Activated B cell treated with CpG ODN at 0.5 μM for 24 hours (primary cell): ENCODE measurements at places on chromosomes 11 and 22. TPM values are rescaled to one million over a fixed set of nuclear protein-coding genes. Genes with fewer than 3 reads are reported as not detected.

Gene CADM1
- 0.86 and 0.91 TPM in 2 replicates for total RNA-seq

Gene TXNRD2
- total RNA-seq: 24.4 and 31.2 TPM in 2 replicates

Gene C22orf42
- not detected in 2 replicates for total RNA-seq

Gene C1QTNF4
- total RNA-seq: not detected in 2 replicates

Gene HEPHL1
- not detected in 2 replicates for total RNA-seq

Gene GPR83
- 0.16 and 0.17 TPM in 2 replicates for total RNA-seq

Gene MMP12
- not detected in 2 replicates for total RNA-seq

Gene PYGM
- total RNA-seq: 3.2 and 4.8 TPM in 2 replicates

- H3K36me3 ChIP-seq: no peaks in the 10 kb centered on the region
- no peak overlapping the region for H3K27ac ChIP-seq
- no peak for DNase-seq
- no peaks in the 10 kb centered on the region for H3K27me3 ChIP-seq
- no peaks in the 10 kb centered on the region for H3K4me1 ChIP-seq
Measured at GRCh38 chr11:22466351-22466750, 128.2 kb downstream of the SLC17A6 start.

DNA sequence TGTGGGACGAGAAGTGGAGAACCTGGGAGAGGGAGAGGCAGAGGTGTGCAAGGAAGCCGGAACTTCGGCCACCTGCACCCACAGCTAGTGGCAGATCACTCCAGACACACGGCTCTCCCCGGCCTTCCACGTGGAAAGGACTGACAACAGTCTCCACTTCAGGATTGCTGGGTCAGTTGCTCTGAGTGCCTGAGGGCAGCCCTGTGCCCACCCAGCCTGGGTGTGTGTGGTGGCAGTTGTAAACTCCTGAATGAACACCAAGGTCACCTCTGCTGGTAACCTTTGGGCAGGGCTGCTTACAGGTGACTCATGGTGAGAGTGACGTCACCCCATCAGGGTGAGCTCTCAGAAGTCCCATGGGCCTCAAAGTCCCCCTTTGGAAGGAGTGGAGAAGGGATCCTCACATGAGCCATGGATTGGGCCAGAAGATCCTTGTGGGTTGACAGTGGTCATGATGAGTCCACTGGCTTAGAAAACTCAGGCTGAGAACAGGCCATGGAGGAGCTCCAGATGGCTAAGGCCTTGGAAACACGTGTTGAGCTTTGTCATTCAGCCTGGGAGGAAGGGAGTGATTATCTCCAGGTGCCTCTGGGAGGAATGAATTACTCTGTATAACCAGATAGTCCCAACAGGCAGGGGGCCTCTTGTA is 71.3 kb downstream of the BCR start:
- H3K4me3 ChIP-seq: no peak overlapping the region
- no peak for DNase-seq
- no peaks in the 10 kb centered on the region for H3K27me3 ChIP-seq
- H3K4me1 ChIP-seq: peaks cover 15% of the 10 kb centered on the region
- H3K36me3 ChIP-seq: peaks cover 20% of the 10 kb centered on the region

GRCh38 chr22:24183321-24184031 is 2.2 kb downstream of the SUSD2 start:
- peak overlapping the region; percentile 41 for H3K4me3 ChIP-seq
- H3K4me1 ChIP-seq: peaks cover 10% of the 10 kb centered on the region
- no peak overlapping the region for H3K27ac ChIP-seq
- DNase-seq: peak; percentile 25

GRCh38 chr22:50723991-50724390 is 14.0 kb upstream of the ACR start:
- H3K4me3 ChIP-seq: no peak overlapping the region
- no peaks in the 10 kb centered on the region for H3K36me3 ChIP-seq
- H3K27ac ChIP-seq: no peak overlapping the region
- H3K27me3 ChIP-seq: no peaks in the 10 kb centered on the region
- no peak for DNase-seq

- H3K27ac ChIP-seq: no peak overlapping the region
- no peaks in the 10 kb centered on the region for H3K36me3 ChIP-seq
- H3K27me3 ChIP-seq: peaks cover 14% of the 10 kb centered on the region
- DNase-seq: no peak
- H3K4me3 ChIP-seq: no peak overlapping the region
Measured at GRCh38 chr11:125378571-125378970, 117.5 kb downstream of the FEZ1 start.

GRCh38 chr11:22703591-22703990 is 37.2 kb downstream of the GAS2 start:
- H3K4me3 ChIP-seq: no peak overlapping the region
- H3K4me1 ChIP-seq: no peaks in the 10 kb centered on the region
- H3K36me3 ChIP-seq: no peaks in the 10 kb centered on the region
- H3K27me3 ChIP-seq: peaks cover under 1% of the 10 kb centered on the region
- no peak overlapping the region for H3K27ac ChIP-seq

DNA sequence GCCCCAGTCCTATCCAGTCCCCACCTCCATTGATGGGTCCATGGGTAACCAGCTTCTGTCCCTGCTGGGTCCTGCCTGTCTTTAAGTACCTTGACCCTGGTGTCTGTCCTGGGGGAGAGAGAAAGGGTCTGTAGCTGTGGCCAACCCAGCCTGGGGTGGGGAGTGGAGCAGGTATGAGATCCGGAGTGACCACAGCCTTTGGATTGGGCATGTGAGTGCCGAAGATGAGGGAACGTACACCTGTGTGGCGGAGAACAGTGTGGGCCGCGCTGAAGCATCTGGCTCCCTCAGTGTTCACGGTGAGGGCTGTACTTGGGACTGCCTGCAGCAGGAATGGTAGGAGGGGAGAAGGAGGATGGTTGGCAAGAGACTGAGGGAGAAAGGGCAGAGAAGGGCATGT is 5.2 kb downstream of the ROBO3 start:
- no peak overlapping the region for H3K27ac ChIP-seq
- H3K4me3 ChIP-seq: no peak overlapping the region
- H3K4me1 ChIP-seq: peaks cover 22% of the 10 kb centered on the region
- no peaks in the 10 kb centered on the region for H3K36me3 ChIP-seq
- peaks cover 87% of the 10 kb centered on the region for H3K27me3 ChIP-seq
- DNase-seq: no peak

DNA sequence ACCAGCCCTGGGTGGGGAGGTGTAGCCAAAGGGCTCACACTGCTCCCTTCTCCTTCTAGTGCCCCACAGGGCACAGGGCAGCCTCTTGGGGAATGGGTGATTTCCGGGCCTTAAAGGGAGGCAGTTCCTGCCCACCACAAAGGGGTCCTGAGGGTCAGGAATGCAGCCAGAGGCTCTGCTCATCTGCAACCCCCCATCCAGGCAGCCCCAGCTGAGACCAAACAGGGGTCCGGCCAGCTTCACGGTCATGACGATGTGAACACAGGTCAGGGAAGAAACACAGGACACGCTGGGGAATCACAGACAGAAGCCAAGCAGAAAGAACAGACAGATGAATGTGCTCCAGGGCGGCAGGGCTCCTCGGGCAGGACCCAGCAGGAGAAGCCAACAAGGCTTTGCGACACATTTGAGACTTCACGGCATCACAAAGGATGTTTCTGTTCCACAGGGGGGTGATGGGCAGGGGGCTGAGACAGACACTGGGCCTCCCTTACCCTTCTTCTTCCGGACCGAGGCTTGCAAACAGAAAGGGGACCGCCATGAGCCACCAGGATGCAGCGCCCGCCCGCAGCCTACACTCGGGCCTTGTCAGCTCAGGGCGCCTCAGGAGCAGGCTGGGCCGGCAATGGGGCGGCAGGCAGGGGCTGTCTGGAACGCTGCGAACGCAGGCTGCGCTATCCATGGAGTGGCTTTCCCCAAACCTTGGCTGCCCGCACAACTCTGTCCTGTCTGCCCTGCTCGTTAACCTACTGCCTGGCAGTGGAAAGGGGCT is 101.9 kb downstream of the CTTN start:
- H3K36me3 ChIP-seq: no peaks in the 10 kb centered on the region
- H3K27me3 ChIP-seq: no peaks in the 10 kb centered on the region
- no peak for DNase-seq
- H3K27ac ChIP-seq: no peak overlapping the region
- H3K4me3 ChIP-seq: no peak overlapping the region
- no peaks in the 10 kb centered on the region for H3K4me1 ChIP-seq

DNA sequence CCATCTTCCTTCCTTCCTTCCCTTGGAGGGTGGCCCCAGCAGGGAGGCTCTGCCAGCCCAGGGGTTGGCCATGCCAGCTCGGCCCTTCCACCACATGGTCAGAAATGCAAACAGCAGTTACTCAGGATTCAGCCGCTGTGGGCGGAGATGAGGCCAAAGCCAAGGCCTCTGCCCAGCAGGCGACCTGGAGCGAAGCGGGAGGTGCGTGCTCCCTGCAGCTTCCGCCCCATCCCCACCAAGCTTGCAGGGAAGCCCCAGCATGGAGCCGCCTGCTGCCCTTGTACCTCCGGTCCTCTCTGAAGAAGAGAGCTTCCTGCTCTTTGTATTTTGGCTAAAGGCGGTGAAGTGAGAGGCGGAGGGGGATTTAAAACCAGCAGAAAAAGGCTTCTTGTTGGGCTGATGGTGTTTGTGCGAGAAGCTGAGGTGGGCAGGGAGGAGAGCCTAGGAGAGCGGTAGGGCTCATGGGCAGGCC is 50.4 kb downstream of the ANO1 start:
- H3K36me3 ChIP-seq: no peaks in the 10 kb centered on the region
- H3K4me1 ChIP-seq: no peaks in the 10 kb centered on the region

DNA sequence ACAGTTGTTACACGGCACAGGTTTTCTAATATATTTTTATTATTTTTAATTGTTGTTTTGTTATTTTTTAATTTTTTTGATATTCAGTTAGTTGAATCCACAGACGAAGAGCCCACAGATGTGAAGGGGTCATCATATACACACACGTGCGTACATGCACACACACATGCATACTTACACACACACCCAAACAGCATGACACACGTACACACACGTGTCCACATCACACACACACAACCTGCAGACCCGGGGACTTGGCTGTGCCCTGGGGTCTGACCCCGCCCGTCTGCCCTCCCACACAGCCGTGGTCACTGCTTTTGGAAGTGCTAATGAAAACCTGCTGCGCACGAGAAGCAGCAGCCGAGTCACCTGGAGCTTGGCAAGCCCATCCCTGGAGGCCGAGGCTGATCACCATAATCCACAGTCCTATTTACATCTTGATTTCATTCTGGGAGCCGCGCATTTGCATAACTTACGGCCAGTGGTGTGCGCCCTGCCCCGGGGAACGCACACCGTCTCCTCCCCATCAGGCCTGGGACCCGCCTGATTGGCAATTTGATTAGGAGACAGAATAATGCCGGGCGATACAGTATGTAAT is 110.3 kb downstream of the BRD1 start:
- H3K36me3 ChIP-seq: no peaks in the 10 kb centered on the region
- no peak overlapping the region for H3K27ac ChIP-seq
- no peaks in the 10 kb centered on the region for H3K4me1 ChIP-seq

DNA sequence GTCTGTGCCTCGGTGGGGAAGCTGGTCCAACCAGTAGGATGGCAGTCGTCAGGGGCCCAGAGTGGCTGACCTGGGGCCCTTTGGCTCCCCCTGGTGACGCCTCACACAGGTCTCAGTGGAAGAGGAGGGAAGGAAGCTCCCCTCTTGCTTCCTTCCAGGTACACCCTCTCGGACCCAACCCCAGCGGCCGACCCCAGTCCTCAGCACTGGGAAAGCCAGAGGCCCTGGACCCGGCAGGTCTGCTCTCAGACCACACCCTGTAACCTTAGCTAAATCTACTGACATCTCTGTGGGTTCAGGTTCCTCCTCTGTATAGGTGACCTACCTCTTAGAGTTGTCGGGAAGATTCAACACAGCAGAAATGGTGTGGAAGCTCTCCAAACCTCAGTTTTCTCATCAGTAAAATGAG is 3.4 kb upstream of the SCUBE1 start:
- no peaks in the 10 kb centered on the region for H3K36me3 ChIP-seq
- DNase-seq: peak; percentile 44
- peaks cover 42% of the 10 kb centered on the region for H3K27me3 ChIP-seq
- H3K4me1 ChIP-seq: peaks cover 11% of the 10 kb centered on the region

DNA sequence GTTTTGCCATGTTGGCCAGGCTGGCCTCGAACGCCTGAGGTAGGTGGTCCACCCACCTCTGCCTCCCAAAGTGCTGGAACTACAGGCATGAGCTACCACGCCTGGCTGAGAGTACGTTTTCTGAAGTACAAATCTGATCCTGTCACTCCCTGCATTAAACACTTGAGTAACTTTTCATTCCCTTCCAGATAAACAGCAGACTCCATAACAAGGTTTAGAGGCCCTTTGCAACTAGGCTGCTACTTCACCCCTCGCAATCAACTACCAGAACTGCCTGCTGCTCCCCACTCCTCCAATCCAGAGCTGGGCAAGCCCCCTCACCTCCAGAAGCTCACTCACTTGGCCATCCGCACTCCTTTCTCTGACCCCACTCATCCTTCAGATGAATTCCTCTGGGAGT is 1.5 kb downstream of the KCTD14 start:
- peaks cover 23% of the 10 kb centered on the region for H3K27me3 ChIP-seq
- no peak for DNase-seq

- H3K27me3 ChIP-seq: no peaks in the 10 kb centered on the region
- no peak overlapping the region for H3K4me3 ChIP-seq
- H3K27ac ChIP-seq: no peak overlapping the region
- DNase-seq: no peak
- peaks cover 21% of the 10 kb centered on the region for H3K36me3 ChIP-seq
- peaks cover 45% of the 10 kb centered on the region for H3K4me1 ChIP-seq
Measured at GRCh38 chr11:96330511-96330859, 12.5 kb downstream of the MAML2 start.
